M059J (cell line): ENCODE measurements at places on chromosomes 16 and 17.

DNA sequence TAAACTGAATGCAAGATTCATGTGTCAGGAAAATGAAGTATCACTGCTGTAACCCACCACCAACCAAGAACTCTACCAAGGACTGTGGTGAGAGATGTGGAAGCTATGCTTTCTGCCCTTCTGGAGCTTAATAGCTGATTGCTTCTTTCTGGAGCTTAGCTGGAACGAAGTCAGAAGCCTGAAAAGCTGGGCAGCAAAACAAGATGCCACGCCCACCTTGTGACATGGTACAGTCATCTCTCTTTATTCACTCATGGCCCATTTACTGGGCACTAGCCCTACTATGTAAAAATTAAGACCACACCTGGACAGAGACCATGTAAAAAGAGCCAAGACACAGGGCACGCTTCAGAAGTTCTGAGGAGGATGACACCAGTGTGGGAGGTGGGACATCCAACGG is 48.1 kb downstream of the TEX2 start:
- DNase-seq: no peak

GRCh38 chr17:80124351-80124981 is 22.5 kb downstream of the EIF4A3 start:
- DNase-seq: no peak

DNA sequence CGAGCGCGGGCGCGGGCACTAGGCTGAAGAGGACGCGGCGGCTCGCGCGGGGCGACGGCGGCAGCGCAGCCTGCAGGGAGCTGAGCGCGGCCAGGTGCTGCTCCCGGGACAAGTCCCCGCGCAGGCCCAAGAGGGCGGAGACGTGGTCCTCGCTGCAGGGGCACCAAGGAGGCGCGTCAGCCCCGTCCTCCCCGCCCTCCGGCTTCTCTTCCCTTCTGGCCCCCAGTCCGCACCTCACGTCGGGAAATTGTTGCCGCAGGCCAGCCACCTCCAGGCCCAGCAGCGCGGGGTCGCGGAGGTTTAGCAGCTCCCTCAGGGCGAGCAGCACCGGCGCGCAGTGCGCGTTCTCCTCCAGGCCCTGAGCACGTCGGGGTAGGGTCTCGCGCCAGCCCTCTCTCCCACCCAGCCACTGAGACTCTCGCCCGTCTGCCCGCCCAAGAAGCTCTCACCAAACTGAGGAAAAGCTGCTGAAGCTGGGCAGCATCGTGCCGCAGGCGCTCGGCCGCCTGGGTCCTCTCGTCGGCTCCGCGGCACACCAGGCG is 761 bp upstream of the MATCAP1 start:
- DNase-seq: no peak

GRCh38 chr16:29977063-29977825 is 3.6 kb downstream of the TAOK2 start:
- no peak for DNase-seq

DNA sequence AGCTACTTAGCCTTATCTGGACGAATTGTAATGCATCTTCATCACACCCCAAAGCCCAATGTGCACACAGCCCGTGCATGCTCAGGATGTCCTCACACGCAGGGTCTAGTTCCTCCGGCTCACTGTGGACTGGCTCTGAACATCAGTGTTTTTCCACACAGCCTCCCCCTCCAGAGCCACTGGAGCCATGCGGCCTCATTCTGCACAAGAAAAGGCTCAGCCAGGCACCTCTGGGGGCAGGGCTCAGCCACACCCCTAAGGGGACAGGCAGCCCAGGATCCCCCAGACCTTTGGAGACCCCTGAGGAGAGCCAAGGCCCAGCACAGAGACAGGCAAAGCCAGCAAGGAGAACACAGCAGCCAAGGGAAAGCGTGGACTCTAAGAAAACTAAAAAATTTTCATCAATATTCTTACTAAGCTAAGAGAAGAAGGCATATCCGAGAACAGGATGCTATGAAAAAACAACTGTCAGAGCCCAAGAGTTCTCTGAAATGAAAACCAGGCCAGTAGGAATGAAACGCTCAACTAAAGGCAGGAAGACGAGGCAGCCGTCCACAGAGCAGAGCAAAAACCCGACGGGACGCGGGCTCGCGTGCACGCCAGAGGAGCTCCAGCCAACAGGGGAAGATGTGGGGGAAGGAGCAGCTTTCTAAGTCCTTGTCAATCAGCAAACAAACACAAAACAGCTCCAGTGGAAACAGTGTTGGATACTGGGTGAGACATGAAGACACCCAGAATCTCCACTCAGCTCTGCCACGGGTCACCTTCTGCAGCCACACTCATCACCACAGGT is 34.5 kb downstream of the MAP1LC3B start:
- no peak for DNase-seq

DNA sequence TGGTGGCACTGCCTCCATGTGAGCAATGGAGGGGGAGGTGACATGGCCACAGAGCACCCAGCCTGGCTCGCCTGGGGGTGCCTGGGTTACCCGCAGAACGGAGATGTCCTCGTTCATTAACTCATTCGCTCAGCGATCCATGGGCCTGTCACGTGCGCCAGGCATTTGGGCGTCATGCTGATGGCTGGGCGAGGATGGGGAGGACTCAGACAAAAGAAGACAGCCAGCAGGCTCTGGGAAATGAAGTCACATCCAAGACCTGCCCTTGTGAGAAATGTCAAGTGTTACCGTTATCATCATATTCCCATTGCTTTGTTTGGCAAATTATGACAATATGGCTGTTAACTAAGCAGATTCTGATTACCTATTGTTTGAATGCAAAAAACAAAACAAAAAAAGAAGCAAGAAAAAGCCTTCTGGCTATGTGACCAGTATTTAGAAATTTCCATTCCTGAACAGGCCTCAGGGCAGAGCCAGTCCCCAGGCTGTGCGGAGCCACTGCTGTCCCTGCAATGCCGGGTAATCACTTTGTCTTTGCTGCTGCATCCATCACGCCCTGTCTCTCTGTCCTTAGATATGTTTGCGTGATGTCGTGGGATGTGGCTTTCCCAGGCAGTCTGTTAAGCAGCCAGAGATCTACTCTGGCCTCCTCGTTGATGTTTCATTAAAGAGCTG is 57.9 kb downstream of the CMIP start:
- DNase-seq: no peak

DNA sequence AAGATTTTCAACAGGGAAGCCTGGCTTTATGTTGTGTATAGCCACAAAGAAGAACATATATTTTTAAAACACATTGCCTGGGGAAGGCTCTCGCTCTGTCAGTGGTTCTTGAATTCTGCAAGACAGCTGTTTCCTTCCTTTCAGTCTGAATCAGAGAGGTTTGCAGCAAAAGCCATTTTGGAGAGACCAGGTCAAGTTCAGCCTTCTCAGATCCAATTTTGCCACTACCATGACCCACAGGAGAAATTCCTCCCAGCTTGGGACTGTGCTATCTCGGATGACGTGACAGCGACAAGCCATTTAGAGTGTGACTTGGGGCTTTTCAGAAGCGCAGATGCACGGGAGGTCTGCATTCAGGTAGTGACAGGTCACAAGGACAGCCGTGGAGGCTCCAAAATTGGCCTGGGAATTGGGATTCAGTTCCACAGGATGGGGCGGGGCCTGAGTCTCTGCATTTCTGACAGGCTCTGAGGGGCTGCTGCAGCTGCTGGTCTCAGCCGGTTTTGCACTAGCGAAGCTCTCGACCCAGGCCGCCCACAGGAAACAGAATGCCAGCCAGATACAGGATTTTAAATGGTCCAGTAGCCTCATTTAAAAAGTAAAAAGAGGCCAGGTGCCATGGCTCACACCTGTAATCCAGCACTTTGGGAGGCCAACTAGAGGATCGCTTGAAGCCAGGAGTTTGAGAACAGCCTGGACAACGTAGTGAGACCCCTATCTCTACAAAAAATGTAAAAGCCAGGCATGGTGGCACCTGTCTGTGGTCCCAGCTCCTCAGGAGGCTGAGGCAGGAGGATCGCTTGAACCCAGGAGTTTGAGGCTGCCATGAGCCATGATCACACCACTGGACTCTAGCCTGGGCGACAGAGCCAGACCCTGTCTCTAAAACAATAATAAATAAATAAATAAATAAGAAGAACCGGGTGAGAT is 196.6 kb upstream of the CIBAR2 start:
- no peak for DNase-seq

- DNase-seq: no peak
These were observed 3.1 kb upstream of the SOX9 start for GRCh38 chr17:72117535-72118334.

DNA sequence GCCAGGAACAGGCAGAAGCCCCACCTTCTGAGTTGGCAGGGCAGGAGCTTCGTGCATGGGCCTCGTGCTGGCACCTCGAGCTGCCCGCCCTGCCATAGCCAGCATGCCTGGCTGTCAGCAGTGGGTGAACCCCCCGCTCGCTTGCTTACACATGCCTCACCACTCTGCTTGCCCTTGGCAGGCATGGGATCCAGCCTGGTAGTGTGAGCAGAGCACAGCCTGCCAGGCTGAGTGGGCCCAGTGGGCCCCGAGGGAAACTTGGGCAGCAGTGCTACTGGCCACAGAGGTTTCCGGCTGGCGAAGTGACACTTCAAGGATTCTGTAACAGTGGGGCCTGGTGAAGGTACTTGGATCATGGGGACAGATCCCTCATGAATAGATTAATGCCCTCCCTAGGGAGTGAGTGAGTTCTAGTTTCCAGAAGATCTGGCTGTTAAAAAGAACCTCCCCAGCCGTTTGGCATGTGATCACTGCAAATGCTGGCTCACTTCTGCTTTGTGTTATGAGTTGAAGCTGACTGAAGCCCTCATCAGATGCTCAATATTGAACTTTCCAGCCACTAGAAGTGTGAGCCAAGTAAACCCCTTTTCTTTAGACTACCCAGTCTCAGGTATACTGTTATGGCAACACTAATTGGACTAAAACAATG is 114.7 kb downstream of the BCAS3 start:
- no peak for DNase-seq

DNA sequence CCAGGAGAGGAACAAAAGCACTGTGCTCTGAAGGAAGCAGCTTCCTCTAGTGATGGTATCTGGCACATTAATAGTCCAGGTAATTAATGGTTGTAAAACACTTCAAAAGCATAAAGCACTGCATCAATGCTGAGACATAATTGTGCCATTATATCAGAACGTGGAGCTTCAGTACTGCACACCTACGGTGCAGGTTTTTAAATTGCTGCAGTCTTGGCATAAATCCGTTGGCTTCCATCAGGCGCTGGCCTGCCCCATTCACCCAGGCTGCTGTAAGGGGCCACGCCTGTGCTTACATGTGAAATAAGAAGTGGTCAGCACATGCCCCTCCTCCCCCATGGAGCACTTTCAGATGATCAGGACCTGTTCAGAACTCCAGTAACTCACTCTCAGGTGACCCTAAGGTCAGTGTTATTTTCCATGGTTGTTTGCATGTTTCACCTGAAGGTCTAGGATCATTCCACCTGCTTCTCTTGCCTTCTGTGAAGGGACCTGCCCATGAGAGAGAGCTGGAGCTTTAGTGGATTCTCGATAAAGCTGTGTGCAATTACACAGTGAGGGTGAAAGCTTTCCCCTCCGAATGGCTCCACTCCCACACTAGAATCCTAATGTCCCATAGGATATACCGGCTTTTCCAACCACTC is 345.3 kb downstream of the CA10 start:
- DNase-seq: no peak

GRCh38 chr17:6913608-6914443 is 82.0 kb upstream of the ALOX12 start:
- peak; percentile 37 for DNase-seq

GRCh38 chr16:12703935-12704334 is 99.8 kb downstream of the CPPED1 start:
- DNase-seq: peak; percentile 88

DNA sequence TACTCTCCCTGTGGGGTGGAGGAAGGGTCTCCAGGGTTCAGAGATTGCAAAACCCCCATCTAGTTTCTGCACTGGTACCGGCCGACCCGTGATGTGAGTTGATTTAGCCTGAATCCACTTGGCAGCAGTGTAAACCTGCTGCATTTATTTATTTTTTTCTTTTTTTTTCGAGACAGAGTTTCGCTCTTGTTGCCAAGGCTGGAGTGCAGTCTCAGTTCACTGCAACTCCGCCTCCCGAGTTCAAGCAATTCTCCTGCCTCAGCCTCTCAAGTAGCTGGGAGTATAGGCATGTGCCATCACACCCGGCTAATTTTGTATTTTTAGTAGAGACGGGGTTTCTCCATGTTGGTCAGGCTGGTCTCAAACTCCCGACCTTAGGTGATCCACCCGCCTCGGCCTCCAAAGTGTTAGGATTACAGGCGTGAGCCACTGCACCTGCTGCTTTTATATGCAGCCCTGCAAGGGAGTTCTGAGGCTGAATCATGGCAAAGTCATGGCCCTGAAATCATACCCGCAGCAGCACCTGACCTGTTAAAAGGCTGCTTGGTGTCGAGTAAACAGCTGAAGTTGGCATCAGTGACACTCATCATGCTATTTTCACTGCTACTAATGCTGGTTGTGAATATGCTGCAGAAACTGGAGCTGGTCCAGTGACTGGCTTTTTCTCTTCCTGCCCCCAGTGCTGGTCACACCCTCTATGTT is 21.4 kb downstream of the DEXI start:
- peak; percentile 16 for DNase-seq

DNA sequence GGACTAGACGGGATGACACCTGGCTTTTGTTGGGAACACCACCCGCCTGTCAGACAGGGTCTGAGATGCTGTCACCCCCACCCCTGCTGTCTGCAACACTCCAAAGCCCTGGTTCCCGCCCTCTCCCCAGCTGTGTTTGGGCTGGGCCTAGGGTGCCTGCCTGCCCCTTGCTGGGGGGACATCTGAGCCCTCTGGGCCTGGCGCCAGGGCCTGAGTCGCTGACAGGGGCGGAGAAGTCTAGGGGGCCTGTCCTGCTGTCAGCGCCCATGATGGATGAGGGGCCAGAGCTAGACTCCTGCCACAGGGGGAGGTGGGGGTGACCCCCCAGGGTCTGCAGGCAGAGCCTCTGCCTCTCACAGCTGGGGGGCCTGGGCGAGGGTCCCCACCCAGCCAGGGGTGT is 7.6 kb upstream of the PKMYT1 start:
- no peak for DNase-seq

GRCh38 chr17:76134911-76135809 is 5.9 kb downstream of the FOXJ1 start:
- DNase-seq: no peak

GRCh38 chr16:89043636-89044417 is 49.8 kb upstream of the ACSF3 start:
- DNase-seq: no peak

GRCh38 chr16:10940501-10941079 is 1.7 kb downstream of the DEXI start:
- DNase-seq: peak; percentile 29

- DNase-seq: peak; percentile 91
These were observed 58.0 kb downstream of the ASIC2 start for GRCh38 chr17:33234930-33235685.
